ENCODE measurements at places on chromosomes 7 and 10. TPM values are rescaled to one million over a fixed set of nuclear protein-coding genes. Genes with fewer than 3 reads are reported as not detected.

The PRPS1L1 gene
- total RNA-seq, result not detected

The ANKRD61 gene
- not detected for total RNA-seq

The ITGB8 gene
- 124 TPM for total RNA-seq

The KIAA1549 gene
- total RNA-seq, result 57.9 TPM

The OR2A12 gene
- not detected for total RNA-seq

The CALML5 gene
- not detected for total RNA-seq

The CEP55 gene
- 4.1 TPM for total RNA-seq

The SEMA3C gene
- 360 TPM for total RNA-seq
